ENCODE measurements at places on chromosomes 12 and 14.

- DNase-seq, result no peak
These were observed 339.7 kb downstream of the PRKD1 start for GRCh38 chr14:29587761-29588470.

DNA sequence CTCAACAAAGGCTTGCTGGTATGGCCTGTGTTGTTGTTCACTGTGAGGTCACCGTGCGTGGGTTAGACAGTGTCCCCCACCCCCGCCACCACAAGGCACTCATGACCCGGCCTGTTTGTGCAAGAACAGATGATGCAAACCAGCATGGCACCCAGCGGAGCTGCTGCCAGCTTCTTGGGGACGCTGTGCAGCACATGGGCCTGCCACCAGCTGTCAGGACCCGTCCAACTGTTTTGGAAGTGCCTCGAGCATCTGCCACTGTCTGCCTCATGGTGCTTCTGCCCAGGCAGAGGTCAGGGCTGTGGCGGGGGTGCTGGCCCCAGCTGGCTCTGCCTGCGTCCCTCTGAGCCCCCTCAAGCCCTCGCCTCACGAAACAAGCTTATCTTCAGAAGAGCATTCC lies 1.5 kb downstream of the ASB2 start:
- DNase-seq, result no peak

DNA sequence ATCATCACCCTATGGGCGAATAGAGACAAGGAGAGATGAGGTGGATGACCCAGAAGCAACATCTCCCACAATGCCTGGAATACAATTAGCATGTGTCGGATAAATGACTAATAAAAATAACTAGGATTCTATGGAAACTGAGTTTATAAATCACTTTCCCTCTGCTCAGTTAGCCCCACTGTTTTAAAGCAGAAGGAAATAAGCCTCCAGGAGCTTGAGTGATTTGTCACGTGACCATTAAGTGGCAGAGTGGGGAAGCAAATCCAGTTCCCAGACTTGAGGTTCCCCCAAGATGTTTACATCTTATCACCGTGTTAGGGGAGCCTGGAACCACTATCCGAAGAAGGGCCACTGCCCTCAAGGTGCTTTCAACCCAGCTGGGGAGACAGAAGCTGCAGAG lies 136.5 kb upstream of the CCND2 start:
- no peak for DNase-seq

GRCh38 chr12:91347481-91348214 lies 165.0 kb upstream of the DCN start:
- no peak for DNase-seq

- peak; percentile 73 for DNase-seq
These were observed 16.4 kb downstream of the ACVRL1 start for GRCh38 chr12:51923506-51924365.

GRCh38 chr12:104427547-104427938 lies 29.2 kb upstream of the CHST11 start:
- DNase-seq, result no peak

DNA sequence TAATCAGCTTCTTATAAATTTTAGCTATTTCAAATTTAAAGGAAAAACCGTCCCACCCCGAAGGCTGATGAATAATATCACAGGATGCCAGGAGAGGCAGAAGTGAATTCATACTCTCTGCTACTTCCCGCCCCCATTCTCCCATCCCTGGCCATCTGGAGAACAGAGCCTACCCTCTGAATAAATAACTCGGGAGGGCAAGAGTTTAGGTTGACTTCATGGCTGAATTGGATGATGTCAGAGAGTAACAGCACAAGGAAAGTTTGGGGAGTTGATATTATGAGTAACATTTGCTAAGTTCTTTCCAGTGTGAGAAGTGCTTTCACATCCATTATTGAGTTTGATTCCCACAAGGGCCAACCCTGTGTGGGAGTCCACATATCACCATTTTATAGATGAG lies 241.6 kb downstream of the EGLN3 start:
- no peak for DNase-seq

DNA sequence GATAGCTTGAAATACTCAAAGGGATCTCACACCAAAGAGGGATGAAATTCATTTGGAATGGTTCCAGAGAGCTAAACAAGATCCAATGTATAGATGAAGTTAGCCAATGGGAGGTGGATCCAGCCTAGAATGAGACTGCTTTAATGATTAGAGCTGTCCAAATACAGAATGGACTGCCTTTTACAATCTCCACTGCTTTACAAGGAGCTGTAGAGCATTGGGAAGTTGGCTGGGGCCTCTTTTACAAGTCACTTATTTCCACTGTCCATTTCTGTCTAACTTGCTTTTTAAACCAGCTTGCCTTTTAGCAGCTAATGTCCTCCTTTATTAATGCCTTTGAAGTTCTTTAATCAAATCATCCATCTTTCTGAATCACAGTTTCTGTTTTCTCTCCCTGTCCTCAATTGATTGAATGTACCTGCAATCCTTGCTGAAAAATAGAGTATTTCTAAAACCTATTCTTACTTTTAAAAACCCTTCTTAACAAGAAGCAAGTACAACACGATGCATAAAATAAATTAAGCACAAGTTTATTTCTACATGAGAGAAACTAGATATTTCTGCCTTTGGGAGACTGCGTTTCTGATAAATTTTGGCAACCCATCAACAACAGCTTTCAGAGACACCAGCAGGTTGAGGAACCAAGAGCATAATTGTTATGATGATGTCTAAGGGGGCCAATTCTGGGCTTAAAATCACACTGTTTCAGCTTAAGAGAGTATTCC lies 3.4 kb upstream of the ATP2A2 start:
- DNase-seq, result no peak
